HCT116 (cell line): ENCODE measurements at places on chromosomes 1 and 21. TPM values are rescaled to one million over a fixed set of nuclear protein-coding genes. Genes with fewer than 3 reads are reported as not detected.

- H3K27me3 ChIP-seq = no peaks in the 10 kb centered on the region
- no peak overlapping the region for H3K4me3 ChIP-seq
- DNase-seq = no peak
- no peaks in the 10 kb centered on the region for H3K4me1 ChIP-seq
These were observed 10.0 kb downstream of the DRAXIN start for GRCh38 chr1:11701551-11701961.

Gene SYPL2
- 1.3 TPM for total RNA-seq

DNA sequence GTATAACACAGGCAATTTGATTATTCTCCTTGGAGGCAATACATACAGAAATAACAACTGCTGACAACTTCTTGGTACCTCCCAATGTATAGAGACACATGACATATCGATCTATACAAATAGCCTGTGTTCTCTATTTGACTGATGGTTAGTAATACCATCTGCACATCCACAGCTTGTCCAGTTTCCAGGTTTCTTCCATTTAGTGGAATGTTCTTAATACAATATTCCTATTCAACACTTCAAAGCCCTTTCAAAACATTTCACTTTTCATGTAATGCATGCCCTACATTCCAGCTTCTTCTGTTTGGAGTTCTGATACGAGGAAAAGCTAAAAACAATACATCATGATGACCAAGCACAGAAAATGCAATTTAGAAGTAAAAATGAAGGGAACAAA is 37.0 kb upstream of the GORAB start:
- H3K4me1 ChIP-seq = peaks cover 8% of the 10 kb centered on the region; the same call in 1 of the 2 replicates
- no peak for DNase-seq
- no peaks in the 10 kb centered on the region for H3K27me3 ChIP-seq
- no peaks in the 10 kb centered on the region for H3K36me3 ChIP-seq
- H3K27ac ChIP-seq = no peak overlapping the region
- H3K4me3 ChIP-seq = no peak overlapping the region

- H3K36me3 ChIP-seq = no peaks in the 10 kb centered on the region
- H3K27ac ChIP-seq = no peak overlapping the region
- H3K4me1 ChIP-seq = no peaks in the 10 kb centered on the region
- no peak overlapping the region for H3K4me3 ChIP-seq
- H3K27me3 ChIP-seq = no peaks in the 10 kb centered on the region
These were observed 86.1 kb downstream of the PTGER3 start for GRCh38 chr1:70961374-70961975.

Gene UBAP2L
- 189 TPM for total RNA-seq

Gene RBM11
- not detected for total RNA-seq

GRCh38 chr1:218090459-218090858 is 194.6 kb upstream of the RRP15 start:
- no peaks in the 10 kb centered on the region for H3K4me1 ChIP-seq
- H3K4me3 ChIP-seq = no peak overlapping the region
- H3K27me3 ChIP-seq = peaks cover 13% of the 10 kb centered on the region; the same call in 1 of the 2 replicates
- DNase-seq = no peak
- no peaks in the 10 kb centered on the region for H3K36me3 ChIP-seq

DNA sequence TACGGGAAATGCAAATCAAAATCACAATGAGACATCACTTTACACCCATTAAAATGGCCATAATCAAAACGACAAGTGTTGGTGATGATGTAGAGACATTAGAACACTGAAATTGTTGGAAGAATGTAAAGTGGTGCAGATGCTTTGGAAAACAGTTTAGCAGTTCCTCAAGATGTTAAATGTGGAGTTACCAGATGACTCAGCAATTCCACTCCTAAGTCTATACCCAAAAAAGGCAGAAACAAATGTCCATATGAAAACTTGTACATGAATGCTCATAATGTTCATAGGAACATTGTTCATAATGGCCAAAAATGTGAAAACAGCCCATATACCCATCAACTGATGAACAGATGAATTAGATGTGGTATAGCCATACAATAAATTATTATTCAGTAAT is 267.4 kb downstream of the KCNH1 start:
- no peaks in the 10 kb centered on the region for H3K4me1 ChIP-seq
- H3K27ac ChIP-seq = no peak overlapping the region
- H3K4me3 ChIP-seq = no peak overlapping the region
- no peaks in the 10 kb centered on the region for H3K36me3 ChIP-seq
- DNase-seq = no peak

Gene TSPAN1
- total RNA-seq = 9.9 TPM
